ENCODE measurements at places on chromosomes 3 and 15. TPM values are rescaled to one million over a fixed set of nuclear protein-coding genes. Genes with fewer than 3 reads are reported as not detected.

FGF12 gene
- under 0.01 TPM for total RNA-seq

MNS1 gene
- 3.5 TPM for total RNA-seq

PLA2G4D gene
- total RNA-seq = not detected

SORD gene
- total RNA-seq = 29.0 TPM

LAMB2 gene
- total RNA-seq = 193 TPM

CSK gene
- 42.6 TPM for total RNA-seq

ARHGEF26 gene
- total RNA-seq = 5.5 TPM

KLF13 gene
- 40.7 TPM for total RNA-seq

SPINK8 gene
- not detected for total RNA-seq

Measured in subcutaneous preadipocyte (primary cell).